Activated T-helper 1 cell treated with anti-CD3 and anti-CD28 coated beads, Interleukin-12 subunit alpha, Interleukin-12 subunit beta, Interleukin-2, Interleukin-4 antibody, amounts not matched to agents 30 ng/mL and 10 ng/mL and 1 ng/mL, durations not matched to agents 14 hours and 24 hours and 36 hours (primary cell): ENCODE measurements at places on chromosomes 12 and 14. TPM values are rescaled to one million over a fixed set of nuclear protein-coding genes. Genes with fewer than 3 reads are reported as not detected.

The FOXG1 gene
- not detected in 2 replicates for total RNA-seq

The TPH2 gene
- total RNA-seq, result not detected in 2 replicates

The OVCH1 gene
- not detected in 2 replicates for total RNA-seq

The TAS2R8 gene
- not detected in 2 replicates for total RNA-seq

The MIP gene
- not detected in 2 replicates for total RNA-seq

DNA sequence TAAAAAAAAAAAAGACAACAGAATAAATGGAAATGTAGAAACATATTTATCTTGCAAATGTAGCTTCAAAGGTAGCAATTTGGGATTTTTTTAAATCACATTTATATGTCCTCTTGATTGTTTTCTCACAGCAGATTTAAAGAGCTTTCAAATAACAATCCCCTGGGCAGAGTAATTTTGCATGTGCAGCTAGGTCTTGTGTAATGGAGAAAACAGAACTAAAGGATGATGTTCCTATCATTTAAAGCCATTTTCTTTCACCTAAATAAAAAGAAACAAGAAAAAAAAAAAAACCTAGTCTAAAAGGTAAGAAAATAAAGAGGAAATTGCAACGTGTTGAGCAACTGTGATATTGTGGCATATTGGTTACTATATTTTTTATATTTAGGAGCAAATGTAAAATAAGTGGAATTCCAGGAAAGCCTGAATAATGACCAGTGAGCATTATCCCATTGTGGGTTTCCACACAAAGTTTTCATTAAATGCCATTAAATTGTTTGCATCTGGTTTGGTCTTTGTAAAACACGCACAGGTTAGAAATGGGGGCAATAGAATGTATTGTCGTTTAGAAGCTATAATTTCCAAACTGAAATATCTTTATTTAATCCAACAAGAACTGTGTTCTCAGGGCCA is 215.6 kb downstream of the SLC6A15 start:
- no peak for DNase-seq
- H3K36me3 ChIP-seq, result no peaks in the 10 kb centered on the region
- no peaks in the 10 kb centered on the region for H3K4me1 ChIP-seq
- H3K27me3 ChIP-seq, result no peaks in the 10 kb centered on the region
- H3K27ac ChIP-seq, result no peak overlapping the region

- peaks cover 13% of the 10 kb centered on the region for H3K36me3 ChIP-seq
- DNase-seq, result no peak
- peaks cover 10% of the 10 kb centered on the region for H3K4me1 ChIP-seq
- H3K27me3 ChIP-seq, result no peaks in the 10 kb centered on the region
- no peak overlapping the region for H3K27ac ChIP-seq
Observed at GRCh38 chr14:60951776-60952435, 29.0 kb downstream of the TRMT5 start.

- H3K4me1 ChIP-seq, result no peaks in the 10 kb centered on the region
- peaks cover 3% of the 10 kb centered on the region for H3K27me3 ChIP-seq
- no peak overlapping the region for H3K27ac ChIP-seq
- no peak for DNase-seq
Observed at GRCh38 chr12:119020406-119021360, 39.3 kb downstream of the SRRM4 start.

DNA sequence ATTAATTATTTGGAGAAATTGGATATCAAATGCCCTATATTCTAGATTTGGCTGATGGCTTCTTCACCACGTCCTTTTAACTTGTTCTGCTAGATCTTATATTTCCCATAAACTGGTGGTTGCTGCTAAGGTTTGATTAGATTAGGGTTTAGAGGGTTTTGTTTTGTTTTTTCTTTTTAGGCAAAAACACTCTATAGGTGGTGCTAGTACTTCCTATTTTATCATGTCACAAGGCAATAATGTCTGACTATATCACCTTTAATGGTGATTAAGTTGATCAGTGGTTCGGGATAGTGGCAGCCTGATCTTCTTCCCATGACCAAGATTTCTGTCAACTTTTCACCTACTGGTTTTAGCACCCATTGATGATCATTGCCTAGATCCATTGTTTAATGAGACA is 455.1 kb downstream of the RAD51B start:
- DNase-seq, result no peak
- no peak overlapping the region for H3K4me3 ChIP-seq
- no peaks in the 10 kb centered on the region for H3K36me3 ChIP-seq
- H3K4me1 ChIP-seq, result peaks cover 24% of the 10 kb centered on the region
- H3K27me3 ChIP-seq, result no peaks in the 10 kb centered on the region

- H3K27me3 ChIP-seq, result no peaks in the 10 kb centered on the region
- peaks cover 34% of the 10 kb centered on the region for H3K36me3 ChIP-seq
- no peak overlapping the region for H3K4me3 ChIP-seq
Observed at GRCh38 chr14:20295067-20295466, 10.7 kb downstream of the TTC5 start.
